ENCODE measurements at places on chromosomes 2 and 18.
A peak's percentile ranks its signal among the peaks of the same experiment; 100 is the strongest.

DNA sequence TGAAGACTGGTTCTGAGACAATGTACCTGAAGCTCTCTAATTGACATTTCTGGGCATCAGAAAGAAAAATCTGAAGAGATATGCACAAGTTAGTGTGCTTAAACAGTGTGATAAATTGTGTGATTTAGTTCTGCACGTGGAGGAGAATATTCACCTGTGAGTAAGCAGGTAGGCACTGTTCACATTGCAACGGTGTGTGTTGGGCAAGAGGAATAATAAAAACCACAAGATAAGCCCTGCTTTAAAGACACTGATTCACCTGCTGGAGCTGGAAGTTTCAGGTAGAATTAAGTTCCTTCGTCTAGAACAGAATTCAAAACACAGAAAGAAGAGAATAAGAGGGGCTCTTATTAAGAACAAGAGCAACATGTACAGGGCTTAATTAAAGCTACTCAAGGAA, 864.3 kb upstream of the SOX11 start:
- no peaks in the 10 kb centered on the region for H3K4me1 ChIP-seq
- DNase-seq = no peak
- no peak overlapping the region for H3K27ac ChIP-seq
- no peak overlapping the region for H3K4me3 ChIP-seq
- no peaks in the 10 kb centered on the region for H3K27me3 ChIP-seq

DNA sequence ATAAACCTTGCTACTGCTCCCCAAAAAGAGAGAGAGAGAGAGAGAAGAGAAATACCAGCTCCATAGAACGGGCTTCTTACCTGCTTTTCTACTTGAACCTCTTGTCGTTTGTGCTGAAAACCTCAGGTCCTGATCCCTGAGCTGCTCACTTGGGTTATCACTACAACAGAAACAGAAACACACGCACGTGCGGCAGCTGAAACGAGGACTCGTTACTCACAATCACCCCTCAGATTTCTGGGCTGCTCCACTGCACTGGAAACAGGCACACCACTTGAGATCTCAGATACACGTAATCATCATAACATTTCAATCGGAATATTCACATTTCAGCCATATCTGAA, 48.2 kb upstream of the GPC1 start:
- no peaks in the 10 kb centered on the region for H3K36me3 ChIP-seq
- no peak overlapping the region for H3K27ac ChIP-seq
- peaks cover 15% of the 10 kb centered on the region for H3K4me1 ChIP-seq
- DNase-seq = no peak

DNA sequence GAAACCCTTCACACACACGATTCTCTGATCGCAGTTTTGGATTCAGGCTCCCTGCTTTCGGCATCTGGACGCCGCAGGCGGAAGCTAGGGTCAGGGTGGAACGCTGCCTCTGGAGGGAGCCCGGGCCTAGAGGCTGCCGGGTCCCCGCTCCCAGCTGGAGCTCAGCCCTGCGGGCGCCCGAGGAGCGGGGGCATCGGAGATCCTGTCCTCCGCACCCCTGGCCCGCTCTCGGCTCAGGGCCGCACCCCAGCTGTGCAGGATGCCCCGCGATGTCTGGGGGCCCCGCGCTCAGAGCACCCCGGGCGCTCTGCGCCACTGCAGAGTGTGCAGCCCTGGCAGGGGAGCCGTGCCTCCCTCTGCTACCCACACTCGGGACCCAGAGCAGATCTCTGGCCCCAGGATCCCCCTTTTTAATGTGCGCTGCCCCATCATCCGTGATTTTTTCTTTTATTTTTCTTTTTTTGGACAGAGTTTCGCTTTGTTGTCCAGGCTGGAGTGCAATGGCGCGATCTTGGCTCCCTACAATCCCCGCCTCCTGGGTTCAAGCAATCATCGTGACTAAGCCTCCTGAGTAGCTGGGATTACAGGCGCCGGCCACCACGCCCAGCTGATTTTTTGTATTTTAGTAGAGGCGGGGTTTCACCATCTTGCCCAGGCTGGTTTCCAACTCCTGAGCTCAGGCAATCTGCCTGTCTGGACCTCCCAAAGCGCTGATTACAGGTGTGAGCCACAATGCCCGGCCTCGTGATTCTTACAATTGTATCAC, 54.8 kb upstream of the TUBA3E start:
- no peaks in the 10 kb centered on the region for H3K36me3 ChIP-seq
- H3K4me3 ChIP-seq = no peak overlapping the region
- no peak for DNase-seq

DNA sequence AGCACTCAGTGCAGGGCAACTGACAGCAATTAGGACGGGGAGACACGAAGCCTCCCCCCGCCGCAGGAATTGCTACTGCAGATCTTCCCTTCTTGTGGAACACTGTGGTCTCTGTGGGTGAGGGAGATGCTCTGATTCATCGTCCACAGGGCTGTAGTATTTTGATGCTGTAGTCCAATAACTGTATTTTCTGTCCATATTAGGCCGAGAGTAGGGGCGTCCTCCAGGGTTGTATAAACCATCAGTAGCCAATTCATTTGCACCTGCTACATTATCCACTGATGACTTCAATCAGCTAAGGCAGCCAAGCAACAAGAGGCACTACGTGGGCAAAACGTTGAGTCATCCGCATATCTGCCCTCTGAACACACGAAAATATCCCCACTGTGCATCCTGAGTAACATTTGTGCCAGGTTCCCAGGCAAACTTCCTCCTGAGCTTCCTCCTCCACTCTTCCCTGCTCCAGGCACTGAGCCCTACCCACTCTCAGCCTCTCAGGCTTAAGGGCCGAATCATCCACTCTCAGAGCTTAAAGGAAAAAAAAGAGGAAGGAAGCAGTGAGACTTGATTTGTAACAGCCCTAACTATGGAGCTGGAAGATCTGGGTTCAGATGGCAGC, 62.1 kb downstream of the LBH start:
- DNase-seq = no peak
- H3K27me3 ChIP-seq = no peaks in the 10 kb centered on the region
- no peak overlapping the region for H3K27ac ChIP-seq
- H3K4me3 ChIP-seq = no peak overlapping the region
- no peaks in the 10 kb centered on the region for H3K36me3 ChIP-seq

DNA sequence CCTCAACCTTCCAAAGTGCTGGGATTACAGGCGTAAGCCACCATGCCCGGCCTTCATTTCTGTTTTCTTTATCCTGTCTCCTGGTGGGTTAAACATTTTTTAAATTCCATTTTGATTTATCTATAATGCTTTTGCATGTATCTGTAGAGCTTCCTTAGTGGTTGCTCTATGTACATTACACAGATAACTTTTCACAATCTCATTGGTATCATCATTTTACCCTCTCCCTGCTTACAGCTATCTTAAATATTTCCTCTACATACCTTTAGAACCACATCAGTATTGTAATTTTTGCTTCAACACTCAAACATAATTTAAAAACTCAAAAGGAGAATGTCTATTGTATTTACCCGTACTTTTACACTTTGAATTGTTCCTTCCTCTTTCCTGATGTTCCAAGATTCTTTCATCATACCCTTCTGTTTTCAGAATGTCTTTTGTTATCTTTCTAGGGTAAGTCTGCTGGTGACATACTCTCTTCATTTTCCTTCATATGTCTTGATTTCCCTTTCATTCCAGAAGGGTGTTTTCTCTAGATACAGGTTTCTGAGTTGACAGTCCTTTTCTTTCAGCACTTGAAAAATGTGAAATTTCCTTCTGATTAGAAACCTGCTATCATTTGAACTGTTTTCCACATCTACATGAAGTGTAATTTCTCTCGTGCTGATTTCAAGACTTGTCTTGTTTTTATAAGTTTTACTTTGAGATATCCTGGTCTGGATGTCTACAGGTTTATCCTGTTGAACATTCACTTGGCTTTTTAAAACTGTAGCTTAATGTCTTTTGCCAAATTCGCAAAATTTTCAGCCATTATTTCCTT, 21.9 kb downstream of the PPP3R1 start:
- no peak for DNase-seq
- H3K36me3 ChIP-seq = no peaks in the 10 kb centered on the region
- no peak overlapping the region for H3K27ac ChIP-seq
- H3K27me3 ChIP-seq = no peaks in the 10 kb centered on the region

DNA sequence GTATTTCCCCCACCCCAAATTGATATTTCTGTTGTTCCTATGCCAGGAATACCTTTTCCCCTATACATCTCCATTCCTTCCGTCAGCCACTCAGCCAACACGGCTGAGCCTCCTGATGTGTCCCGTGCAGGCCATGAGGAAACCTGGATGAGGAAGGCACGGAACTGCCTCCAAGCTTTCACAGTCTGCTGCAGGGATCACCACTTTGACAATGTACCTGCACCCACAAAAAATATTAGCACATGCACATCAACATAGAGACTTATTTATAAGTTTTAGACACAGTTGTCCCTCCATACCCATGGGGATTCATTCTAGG, 101.4 kb upstream of the PPP1CB start:
- no peaks in the 10 kb centered on the region for H3K36me3 ChIP-seq
- no peak for DNase-seq
- H3K27ac ChIP-seq = peak overlapping the region; percentile 95
- H3K27me3 ChIP-seq = no peaks in the 10 kb centered on the region

DNA sequence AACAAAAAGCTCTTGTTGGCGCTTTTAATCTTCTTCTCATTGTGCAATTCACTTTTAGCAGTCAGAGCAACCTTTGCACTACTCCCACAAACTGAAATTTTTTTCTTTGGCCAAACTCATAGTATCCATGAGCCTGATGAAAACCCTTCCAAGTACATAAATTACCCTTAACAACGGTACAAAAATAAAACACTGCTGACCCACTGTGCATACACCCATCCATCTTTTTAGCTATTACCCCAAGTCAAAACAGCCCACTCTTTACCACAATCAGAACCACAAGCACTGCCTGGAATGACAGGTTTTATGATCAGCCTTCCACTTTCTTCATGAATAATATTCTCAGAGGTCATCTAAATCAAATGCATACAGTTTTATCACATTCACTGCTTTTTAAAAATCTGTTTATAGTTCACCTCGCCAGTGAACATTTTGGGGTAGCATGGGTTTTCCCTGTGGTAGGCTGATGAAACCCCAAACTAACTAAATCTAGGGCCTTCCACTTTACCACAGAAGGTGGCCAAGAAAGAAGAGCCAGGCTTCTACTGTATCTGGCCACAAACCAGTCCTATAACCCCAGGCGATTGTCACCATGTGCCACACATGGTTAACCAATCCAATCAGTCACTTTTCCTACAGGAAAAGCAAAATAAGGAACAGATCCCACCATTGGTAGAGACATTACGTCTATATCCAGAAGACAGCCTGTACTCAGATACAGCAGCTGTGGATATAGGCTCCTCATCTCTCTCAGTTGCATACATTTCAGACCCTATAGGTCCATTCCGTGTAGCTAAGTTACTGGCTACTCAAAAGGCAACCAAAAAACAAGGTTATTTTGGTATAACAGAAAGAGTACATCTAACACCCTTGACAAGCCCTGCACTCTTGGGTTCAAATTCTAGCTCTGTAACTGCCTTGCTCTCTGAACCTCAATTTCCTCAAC, 171.3 kb downstream of the THADA start:
- peaks cover 24% of the 10 kb centered on the region for H3K4me1 ChIP-seq
- no peak for DNase-seq
- H3K36me3 ChIP-seq = no peaks in the 10 kb centered on the region
- H3K27me3 ChIP-seq = no peaks in the 10 kb centered on the region
- peak overlapping the region; percentile 73 for H3K27ac ChIP-seq

DNA sequence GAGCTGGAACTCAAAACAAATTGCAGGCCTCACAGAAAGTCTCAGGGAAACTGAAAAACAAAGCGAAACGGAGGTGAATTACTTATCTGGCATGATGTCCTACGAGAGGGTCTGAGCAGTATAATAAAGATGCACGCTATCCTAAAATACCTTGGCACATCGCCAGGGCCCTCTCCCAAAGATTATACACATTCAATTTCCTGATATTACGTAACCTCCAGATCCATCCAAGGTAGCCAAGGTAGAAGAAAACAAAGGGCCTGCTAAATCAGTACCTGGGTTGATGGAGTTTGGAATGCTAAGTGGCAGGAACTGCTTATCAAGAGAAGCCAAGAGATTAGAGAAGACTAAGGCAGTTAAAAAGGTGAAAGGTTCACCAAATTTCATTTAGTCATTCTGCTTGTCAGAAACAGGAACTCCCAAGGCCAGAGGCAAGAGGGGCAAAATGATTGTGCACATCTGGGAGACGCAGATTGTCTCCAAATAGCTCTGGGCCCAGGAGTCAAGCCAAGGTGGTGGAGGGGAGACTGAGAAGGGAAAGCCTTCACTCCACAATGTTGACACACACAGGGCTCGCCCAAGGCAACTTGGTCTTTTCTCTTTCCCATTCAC, 236.8 kb upstream of the ATP5MC3 start:
- H3K36me3 ChIP-seq = no peaks in the 10 kb centered on the region
- H3K27ac ChIP-seq = no peak overlapping the region
- DNase-seq = no peak
- H3K27me3 ChIP-seq = no peaks in the 10 kb centered on the region
- no peak overlapping the region for H3K4me3 ChIP-seq

DNA sequence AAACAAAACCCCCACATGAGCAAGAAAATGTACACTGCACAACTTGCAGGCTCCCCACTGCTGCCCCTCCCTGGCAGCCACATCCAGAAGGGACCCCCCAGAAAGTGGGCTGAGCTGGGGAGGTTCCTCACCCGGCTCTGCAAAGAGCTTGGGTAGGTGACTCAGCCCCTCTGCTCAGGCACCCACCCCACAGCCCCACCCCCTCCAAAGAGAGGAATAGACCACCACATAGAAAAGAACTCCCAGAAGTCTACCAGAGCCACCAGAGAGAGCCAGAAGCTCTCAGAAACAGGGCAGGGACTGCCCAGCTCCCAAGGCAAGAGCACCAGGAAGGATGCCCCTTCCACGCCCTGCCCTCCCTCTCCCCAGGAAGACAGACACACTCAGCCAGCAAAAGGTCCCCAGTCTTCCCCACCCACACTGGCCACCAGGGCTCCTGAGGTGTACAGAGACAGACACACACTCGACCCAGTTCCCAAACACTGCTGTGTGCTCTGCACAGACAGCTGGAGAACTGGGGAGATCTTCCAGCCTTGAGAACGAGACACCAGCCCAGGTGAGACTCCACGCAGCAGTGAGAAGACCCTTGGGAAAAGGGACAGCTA, 28.2 kb downstream of the BIN1 start:
- H3K27ac ChIP-seq = no peak overlapping the region
- peaks cover 5% of the 10 kb centered on the region for H3K4me1 ChIP-seq
- DNase-seq = no peak
- H3K36me3 ChIP-seq = no peaks in the 10 kb centered on the region
- no peak overlapping the region for H3K4me3 ChIP-seq

DNA sequence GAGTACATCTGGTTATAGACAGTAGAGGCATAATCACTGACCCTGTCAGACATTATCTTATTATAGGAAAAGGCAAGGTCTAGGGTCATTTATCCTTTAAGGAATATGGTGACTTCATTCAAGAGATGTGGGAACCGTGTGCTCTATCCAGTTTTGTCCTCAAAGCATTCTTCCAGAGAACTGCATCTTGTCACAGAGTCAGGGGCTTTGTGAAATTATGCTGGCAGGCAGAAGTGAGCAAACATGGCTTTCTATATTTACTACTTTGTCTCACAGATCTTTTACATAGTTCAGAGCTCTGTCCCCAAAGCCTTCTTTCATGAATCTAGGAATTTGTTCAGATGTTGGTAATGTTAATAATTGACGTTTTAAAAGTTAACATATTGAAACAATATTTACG, 177.4 kb downstream of the ASXL3 start:
- H3K36me3 ChIP-seq = no peaks in the 10 kb centered on the region
- no peaks in the 10 kb centered on the region for H3K27me3 ChIP-seq
- H3K4me1 ChIP-seq = no peaks in the 10 kb centered on the region
- H3K27ac ChIP-seq = no peak overlapping the region
- DNase-seq = no peak
- H3K4me3 ChIP-seq = no peak overlapping the region

GRCh38 chr18:77250926-77251729, 1.5 kb downstream of the GALR1 start:
- no peaks in the 10 kb centered on the region for H3K27me3 ChIP-seq
- DNase-seq = no peak
- no peak overlapping the region for H3K4me3 ChIP-seq
- peaks cover 14% of the 10 kb centered on the region for H3K4me1 ChIP-seq
- no peak overlapping the region for H3K27ac ChIP-seq

Measured in thoracic aorta (tissue), 2 donors.